ENCODE measurements at places on chromosomes 12 and 14. TPM values are rescaled to one million over a fixed set of nuclear protein-coding genes. Genes with fewer than 3 reads are reported as not detected.

APOLD1 gene
- total RNA-seq = 1.6 TPM

PTGER2 gene
- total RNA-seq = 17.6 TPM

SIX1 gene
- not detected for total RNA-seq

PTCSC3 gene
- not detected for total RNA-seq

DNA sequence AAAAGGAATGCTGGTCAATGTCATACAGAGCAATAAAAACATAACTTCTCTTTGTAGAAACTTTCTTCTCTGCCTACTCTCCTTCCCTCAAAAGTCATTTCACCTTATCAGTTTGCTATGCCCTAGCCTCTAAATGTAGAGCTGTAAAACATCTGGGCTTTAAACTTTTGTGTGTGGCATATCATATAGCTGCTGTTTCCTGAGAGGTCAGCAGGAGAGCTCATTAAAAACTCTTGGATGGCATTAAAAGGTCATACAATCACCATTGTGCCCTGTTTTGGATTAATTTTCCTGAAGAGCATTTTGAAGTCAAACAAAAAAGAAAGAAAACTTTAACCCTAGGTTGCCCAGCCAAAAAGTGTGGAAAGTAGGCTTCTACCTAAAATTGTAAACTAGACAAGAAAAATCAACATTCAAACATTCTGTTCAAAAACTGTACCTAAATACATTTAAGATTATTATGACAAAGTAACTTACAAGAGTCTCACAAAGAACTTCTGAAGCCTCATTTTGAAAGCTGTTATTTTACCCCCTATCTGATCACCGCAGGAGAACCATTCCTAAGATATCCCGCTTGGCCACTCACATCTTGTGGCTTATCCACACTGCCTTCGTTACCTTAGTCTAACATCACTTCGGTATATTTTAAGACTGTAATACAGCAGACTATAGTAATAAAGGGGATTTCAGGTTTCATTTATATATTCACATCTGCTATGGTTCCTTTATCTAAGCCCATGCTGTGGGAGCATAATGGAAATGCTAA is 38.1 kb downstream of the TXNDC16 start:
- no peak for DNase-seq

DNA sequence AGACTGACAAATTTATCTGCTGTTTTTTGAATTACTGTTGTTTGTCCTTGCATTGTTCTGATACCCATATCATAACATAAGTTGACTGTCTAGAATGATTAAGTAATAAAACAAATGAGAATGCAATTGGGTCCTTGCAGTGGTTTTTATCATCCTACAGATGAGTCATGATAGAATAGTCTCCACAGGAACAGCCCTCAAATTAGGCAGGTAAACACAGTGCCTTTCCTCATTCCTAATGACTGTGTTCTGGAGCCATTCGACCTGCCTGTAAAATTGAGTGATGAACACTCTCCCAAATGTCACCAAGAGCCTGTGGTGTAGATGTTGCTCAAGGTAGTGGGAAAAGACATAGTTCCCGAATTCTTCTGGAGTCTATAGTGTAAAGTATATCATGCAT is 12.3 kb downstream of the NKX2-8 start:
- DNase-seq = no peak

DNA sequence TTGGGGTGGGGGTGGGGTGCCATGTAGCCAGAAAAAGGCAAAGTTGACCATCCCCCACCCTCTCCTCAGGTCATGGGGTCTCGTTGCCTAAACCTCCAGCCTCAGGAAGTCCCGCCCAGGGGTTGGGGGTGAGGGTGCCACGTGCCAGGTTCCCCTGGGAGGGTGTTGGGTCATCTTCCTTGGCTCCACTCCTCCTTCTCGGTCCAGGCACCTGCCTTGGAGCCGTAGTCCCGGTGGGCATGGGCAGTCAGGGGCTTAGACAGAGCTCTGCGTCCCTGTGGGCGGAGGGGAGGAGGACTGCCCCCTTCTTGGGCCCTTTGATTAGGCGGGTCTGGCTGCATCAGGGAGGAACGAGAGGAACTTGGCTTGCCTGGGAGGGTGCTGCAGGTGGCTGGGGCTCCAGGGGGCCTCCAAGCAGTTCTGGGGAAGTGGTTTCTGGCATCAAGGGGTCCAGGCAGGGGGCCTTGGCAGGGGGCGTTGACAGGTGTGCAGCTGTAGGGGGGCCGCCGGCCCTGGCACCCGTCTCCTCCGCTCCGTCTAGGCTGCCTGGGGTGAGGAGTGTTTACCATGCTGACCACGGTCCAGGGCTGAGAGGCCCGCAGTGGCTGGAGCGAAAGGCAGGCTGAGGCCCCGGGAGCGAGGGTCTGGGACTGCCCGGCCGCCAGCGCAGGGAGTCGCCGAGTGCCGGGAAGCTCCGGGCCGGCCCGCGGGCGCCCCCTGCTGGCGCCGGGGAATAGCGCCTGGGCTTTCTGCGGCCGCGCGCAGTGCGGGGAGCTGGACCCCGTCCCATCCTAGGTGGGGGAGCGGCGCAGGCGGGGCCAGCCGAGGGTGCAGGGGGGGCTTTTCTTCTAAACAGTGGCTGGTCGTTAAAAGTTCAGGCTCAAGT is 7.9 kb downstream of the SETD1B start:
- peak; percentile 66 for DNase-seq

DNA sequence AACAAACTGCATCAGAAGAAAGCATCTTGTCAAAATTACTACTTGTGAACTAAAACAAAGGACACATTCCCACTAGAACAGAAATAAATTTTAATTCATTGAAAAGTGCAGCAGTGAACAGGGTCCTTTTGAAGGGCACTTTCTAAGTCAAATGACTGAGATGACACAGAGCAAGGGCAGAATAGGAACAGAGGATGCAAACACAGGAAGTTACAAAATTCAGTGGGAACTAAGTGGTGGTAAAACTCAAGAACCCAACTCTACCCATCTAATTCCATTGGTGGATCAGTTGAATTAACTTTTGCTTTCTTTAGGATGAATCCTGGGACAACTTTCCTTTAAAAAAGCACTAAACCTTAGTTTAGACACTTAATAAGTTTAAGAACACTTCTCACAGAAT is 45.8 kb downstream of the GNS start:
- no peak for DNase-seq

- no peak for DNase-seq
Observed at GRCh38 chr12:100565987-100566545, 7.4 kb upstream of the GAS2L3 start.

- no peak for DNase-seq
Observed at GRCh38 chr12:30613119-30613830, 82.4 kb downstream of the IPO8 start.

DNA sequence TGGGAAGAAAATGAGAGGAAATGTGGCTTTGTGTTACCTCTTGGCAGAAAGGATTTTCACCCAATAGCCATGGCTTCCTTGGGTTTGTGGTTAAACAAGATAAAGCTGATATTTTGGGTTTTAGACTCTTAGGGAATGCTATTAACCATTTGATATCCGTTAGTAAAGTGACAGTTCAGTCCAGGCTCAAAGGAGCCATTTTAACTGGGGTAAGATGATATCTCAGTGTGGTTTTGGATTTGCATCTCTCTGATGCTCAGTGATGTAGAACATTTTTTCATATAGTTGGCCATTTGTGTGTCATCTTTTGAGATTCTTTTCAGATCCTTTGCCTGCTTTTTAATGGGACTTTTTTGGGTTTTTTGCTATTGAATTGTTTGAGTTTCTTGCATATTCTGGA is 30.1 kb downstream of the IFT43 start:
- DNase-seq = no peak

DNA sequence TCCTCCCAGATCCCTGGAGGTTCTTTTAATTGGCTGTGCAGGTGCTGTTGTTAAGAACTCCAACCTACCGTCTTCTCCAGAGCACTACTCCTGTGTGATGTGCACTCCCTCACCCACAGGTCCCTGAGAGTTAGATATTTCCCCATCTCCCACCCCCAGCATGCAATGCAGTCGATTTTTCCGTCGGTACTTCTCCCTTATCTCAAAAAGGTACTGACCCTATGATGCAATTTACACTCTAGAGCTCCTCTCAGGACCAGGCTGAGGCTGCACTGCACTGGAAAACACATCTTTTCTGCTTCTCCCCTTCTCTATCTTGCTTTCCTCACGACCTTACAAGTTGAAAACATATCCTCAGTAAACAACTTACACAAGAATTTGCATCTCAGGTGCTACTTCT is 312.4 kb upstream of the TBX3 start:
- no peak for DNase-seq

GRCh38 chr12:101698800-101699347 is 1.4 kb downstream of the CHPT1 start:
- DNase-seq = no peak

Data from activated T-cell treated with anti-CD3 and anti-CD28 coated beads, Interleukin-2, amount 50 U/mL, for 4 hours (primary cell).